Right hindlimb (tissue), 1 donor: ENCODE measurements at places on chromosomes 3 and 15.

DNA sequence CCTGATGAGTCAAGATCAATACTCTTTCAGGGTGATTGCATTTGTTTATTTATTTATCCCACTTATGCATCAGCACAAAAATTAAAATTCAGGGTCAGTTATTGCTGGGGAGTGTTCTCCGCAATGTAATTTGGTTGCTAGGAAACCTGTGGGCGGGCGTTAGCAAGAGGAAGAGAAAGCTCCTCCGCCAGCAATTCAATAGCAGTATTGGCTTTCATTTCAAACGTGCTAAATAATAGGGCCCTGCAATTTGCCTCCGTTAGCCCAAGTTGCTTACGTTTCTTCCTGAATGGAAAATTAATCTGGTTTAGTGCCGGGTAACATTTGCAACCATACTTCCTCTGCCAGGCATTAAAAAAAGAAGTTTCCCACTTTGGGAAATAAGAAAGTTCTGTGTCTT is 35.5 kb upstream of the PLCL2 start:
- peak; percentile 62 for DNase-seq

GRCh38 chr3:56826831-56827722 is 25.3 kb upstream of the ARHGEF3 start:
- no peak for DNase-seq

DNA sequence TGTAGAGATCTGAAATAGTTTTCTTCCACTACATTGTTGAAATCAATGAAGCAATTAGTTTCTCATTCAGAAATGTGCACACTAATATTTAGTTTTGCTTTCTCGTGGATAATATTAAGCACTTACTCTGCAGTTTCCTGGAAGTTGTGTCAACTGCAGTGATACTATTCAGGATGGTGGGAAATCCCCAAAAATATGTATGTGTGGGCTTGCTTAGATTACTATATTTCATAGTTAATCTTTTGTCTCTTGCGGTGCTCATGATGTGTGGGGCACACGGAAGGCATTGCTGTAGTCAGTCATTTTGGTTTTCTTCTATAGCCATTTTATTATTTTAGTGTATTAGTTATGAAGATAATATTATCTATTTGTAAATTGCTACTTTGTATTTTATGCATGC is 19.7 kb downstream of the RAB11A start:
- DNase-seq: no peak

DNA sequence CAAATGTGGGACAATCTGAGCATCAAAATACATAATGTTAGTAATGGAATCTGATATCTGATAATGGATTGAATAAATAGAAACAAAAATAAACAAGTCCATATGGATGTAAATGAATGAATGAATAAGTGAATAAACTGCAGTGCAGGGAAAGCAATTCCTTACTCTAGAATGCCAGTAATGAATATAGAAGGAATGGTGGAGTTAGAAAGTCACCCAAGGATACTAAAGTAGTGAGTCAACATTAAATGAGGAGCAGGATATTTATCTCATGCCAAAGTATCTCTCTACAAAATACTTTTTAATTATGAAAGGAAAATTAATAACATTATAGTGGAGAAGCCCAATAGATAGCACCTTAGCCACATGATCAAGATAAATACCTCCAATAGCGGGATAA is 300.3 kb downstream of the FEZF2 start:
- no peak for DNase-seq

- DNase-seq: no peak
Measured at GRCh38 chr15:66896611-66897010, 168.8 kb upstream of the SMAD3 start.

DNA sequence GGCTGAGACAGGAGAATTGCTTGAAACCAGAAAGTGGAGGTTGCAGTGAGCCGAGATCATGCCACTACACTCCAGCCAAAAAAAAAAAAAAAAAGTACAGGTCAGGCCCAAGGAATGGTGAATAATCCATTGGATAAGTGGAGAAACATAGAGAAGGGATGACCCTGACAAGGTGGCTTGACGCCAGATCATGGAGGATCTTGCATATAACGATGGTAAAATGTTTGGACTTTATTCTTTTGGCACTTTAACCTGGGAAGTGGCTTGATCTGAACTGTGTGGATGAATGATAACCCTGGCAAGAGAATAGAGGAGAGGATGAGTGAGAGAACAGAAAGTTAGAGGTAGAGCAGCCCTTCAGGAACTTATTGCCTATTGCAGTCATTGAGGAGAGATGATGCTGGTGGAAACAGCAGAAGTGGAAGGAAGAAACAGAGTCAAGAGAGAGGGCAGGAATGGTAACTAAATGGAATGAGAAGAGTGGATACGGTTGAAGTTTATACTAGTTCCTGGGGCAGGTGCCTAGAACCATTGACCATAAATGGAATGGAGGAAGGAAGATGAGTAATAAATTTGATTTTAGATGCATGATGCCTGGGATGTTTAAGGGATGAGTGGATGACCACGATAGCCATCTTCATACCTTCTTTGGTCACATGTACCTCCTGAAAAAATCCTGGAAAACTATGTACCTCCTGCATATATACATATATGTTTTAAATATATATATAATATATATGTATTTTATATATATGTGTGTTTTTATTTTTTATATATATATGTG is 57.8 kb downstream of the BLM start:
- no peak for DNase-seq

- DNase-seq: no peak
Measured at GRCh38 chr3:187906920-187907319, 161.7 kb upstream of the BCL6 start.

GRCh38 chr15:80549654-80550053 is 145.5 kb upstream of the ABHD17C start:
- DNase-seq: no peak

DNA sequence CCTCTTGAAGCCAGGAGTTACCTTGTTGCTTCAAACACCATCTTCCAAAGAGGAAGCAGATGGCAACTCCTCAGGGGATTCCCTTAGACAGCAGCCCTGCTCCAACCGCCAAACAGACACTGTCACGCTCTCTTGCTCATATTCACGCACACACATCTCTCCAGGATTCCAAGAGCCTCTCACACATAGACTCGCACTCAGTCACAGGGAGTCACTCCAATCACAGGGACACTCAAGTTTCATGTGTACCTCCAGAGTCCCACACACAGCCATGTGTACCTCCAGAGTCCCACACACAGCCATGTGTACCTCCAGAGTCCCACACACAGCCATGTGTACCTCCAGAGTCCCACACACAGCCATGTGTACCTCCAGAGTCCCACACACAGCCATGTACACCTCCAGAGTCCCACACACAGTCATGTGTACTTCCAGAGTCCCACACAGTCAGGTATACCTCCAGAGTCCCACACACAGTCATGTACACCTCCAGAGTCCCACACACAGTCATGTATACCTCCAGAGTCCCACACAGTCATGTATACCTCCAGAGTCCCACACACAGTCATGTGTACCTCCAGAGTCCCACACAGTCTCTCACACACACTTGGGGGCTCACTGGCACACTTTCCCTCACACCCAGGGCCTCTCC is 6.1 kb downstream of the VWA5B2 start:
- DNase-seq: no peak

- DNase-seq: peak; percentile 60
Measured at GRCh38 chr15:85044251-85044853, 62.7 kb downstream of the PDE8A start.

DNA sequence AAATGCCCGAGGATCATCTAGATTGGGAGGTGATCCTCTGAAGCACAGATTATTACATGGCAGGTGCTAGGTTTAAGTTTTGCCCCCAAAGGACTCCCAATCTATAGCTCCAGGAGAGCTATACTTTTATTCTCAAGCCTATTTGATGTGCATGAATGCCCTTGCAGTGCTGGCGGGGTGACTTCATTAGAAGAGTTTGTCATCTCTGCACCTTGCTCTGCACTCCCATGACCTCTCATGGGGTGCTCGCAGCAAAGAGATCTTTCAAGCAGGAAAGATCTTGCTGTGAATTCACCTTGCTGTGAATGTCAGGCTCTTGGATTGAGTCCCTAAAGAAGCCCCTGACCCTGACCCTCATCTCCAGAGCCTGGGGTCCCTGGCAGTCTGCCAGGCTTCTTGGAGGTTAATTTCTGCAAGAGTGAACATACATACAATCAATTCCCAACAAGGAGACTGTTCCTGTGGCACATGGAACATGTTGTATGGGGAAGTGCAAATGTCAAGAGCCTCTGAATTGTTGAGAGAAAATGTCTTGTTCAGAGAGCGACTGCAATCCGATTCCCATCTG is 45.9 kb downstream of the FAM43A start:
- no peak for DNase-seq

DNA sequence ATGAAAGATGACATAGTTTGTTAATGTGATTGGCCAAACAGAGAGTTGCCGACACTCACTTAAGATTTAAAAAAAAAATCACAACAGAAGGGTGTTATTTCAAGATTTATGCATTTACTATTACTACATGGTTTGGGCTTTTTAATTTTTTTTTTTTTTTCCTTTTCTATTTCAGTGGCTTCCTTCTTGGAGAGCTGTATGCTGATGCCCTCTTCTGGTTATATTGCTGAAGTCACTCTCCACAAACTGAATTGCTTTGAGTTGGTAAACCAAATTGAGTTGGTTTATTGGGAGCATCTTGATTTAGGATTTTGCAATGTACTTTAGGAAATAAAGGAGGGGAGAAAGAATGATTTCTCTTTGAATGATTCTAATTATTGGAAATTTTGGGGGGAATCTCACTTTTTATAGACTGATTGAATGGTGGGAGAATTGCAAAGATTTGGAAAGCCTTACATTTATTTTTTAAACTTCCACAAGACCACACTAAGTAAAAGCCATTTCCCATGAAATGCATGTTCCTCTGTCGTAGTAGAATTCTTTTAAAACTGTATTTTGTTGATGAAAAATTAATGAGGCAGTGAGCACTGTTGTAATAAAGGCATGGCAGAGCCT is 186.6 kb upstream of the FEZF2 start:
- no peak for DNase-seq

DNA sequence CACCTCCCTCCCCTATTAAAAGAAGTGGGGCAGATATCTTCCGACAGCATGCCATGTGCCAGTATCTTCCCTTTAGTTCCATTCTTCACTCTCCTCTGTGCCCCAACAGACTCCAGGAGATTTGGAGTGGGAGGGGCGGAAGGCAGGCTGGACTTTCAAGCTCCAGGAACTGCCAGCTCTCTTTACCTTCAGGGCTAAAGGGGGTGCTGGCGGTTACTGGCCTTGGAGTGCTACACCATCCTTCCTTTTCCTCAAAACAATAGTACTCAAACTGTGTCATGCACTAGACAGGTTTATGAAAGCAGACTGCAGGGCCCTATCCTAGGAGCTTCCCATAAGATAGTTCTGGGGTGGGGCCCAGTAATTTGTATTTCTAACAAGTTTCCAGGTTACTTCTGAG is 6.0 kb downstream of the LINS1 start:
- no peak for DNase-seq

DNA sequence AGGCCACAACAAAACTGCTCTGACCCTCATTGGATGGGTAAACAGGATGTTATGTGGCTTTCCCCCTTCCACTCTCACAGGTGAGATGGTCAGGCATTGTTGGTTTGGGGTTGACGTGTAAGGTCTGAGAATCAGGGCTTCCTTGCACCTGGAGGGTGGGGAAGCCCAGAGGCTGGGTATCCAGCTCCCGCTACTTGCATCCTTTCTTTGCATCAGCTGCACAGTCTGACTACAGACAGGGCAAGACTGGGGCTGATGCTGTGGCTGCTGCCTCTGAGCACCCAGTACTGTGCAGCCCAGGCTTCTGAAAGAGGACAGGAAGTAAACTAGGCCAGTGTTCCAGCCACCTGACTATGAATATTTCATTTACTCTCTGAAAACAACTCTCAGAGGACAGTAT is 58.0 kb upstream of the ATP2B2 start:
- DNase-seq: no peak

DNA sequence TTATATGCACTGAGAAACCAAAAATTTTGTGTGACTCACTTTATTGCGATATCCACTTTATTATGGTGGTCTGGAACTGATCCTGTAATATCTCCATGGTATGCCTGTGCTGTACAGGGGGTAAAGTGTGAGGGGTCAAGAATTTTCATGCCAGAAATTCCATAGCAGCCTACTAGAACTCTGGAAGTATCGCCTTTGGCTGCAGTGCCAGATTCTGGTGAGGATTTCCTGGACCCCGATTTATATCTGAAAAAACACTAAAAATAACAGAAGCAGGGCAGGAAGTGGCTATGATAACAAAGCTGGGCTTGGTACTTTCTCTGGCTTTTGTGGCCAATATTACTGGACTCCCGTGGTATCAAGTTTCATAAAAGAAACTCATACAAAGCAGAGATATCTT is 36.4 kb downstream of the CCDC80 start:
- no peak for DNase-seq
